Breast epithelium (tissue), 4 donors: ENCODE measurements at places on chromosomes 3 and 15. TPM values are rescaled to one million over a fixed set of nuclear protein-coding genes. Genes with fewer than 3 reads are reported as not detected.

GHRL gene
- total RNA-seq, result 1.0 TPM

ATP8B4 gene
- 9.5 TPM for total RNA-seq

DNA sequence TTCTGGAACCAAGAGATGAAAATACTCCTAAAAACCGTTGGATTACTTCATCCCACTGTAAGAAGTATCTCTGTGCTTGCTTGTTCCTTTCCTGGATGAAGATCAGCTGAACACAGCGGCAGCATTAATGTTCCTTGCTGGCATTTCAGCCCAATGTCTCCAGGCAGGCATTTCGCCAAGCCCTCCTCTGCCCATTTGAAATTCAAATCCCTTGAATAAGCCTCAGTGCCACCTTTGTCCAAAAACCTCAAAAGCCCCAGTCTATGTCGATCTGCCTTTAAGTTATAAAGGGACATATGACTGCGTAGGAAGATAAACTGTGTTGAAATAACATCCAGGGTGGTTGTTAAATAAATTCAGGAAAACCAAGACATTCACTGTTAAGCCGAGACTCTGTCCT lies 156.8 kb upstream of the PDZRN3 start:
- no peak for DNase-seq

- DNase-seq, result no peak
Measured at GRCh38 chr15:92930054-92930621, 30.0 kb downstream of the CHD2 start.

GRCh38 chr3:24551626-24552025 lies 57.0 kb upstream of the THRB start:
- no peak for DNase-seq

GRCh38 chr15:72923289-72923688 lies 129.0 kb upstream of the NEO1 start:
- DNase-seq, result no peak

DNA sequence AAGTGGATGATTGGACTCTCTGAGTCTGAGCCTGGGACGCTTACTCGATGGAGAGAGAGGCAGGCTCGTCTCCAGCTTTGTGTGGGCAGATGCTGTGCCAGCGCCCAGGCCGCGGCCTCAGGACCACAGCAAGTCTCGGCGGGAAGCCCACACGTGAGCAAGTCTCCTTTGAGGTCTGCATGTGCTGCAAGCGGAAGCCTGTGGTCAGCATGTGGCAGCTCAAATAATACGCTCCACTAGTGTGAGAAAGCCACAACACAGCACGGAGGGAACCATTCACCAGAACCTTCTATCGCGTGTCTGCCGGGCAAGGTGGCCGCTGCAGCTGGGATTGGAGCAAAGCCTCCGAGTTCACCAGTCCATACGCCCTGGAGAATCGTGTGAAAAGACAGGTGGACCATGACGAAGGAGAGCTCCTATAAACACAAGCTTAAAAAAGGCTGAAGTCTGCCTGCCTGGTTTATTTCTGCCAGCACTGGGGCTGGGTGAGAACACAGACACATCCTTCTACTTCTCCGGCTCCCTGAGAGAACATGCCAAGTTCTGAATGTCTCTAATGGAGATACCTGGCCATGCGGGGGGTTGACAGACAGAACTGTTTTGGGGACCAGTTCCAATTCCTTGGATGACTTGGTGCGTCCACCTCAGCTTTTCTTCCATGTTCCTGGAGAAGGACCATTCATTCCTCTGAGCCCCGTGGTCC lies 82.0 kb upstream of the LRIG1 start:
- DNase-seq, result peak; percentile 41

DNA sequence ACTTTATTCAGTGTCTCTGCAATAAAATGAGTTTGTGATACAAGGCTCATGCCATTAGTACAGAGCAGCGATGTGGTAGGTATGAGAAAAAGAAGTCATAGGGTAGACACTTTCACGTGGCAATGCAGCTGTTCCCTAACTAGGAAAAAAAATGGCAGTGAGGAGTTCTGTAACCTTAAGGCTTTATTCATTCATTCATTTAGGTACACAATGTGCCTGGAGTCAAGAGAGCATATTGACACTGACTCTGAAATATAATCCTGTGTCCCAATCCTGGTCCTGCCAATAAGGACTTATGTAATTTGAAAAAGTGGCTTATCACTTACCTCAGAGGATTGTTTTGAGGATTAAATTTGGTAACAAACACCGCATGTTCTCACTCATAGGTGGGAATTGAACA lies 173.0 kb upstream of the AZI2 start:
- no peak for DNase-seq

DNA sequence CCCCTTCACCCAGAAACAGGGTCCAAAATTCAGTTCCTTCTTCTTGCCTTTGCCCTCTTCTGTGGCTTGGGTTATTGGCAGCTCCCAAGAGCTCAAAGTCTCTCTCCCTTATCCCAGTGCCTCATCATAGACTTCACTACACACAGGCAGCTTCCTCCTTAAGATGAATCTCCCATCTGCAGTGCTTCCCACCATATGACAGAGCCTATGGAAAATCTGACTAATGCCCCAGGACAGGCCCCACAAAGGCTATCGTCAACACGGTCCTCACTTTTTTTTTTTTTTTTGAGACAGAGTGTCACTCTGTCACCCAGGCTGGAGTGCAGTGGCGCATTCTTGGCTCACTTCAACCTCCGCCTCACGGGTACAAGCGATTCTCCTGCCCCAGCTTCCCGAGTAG lies 194.1 kb downstream of the MEX3B start:
- DNase-seq, result no peak

DNA sequence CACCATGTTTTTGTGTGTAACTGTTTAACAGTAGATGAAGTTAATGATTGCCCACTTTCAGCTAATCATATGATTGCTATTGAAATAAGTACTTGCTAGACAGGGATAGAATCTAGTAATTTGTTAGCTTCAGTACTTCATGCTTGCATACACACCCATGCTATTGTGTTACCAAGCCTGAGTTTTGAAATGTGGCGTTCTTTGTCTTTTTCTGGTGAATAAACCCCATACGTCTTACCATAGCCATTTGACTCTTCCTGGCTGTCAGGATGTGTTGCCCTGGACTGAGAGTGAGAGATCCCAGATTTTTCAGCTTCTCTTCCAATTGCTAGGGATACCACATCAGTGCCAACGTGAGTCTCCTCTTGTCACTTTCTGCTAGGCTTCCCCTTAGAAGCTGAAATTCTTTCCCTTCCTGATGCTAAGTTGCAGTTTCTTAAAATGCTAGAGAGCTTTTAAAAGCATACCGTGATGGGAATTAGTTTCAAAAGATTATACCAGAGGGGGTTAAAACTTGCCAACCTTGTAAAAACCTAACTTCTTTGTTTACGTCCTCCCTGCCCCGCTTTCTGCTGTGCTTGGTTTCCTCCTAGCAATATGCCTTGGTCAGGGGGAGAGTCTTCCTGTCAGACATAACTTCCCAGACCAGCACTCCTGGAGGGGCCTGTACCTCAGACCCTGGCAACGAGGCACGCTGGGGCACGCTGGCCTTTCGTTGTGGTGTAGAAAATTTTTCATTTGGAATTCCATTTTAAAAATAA lies 62.9 kb upstream of the ULK4 start:
- DNase-seq, result no peak
